ENCODE measurements at places on chromosomes 7 and 10. TPM values are rescaled to one million over a fixed set of nuclear protein-coding genes. Genes with fewer than 3 reads are reported as not detected.

The IKZF5 gene
- total RNA-seq, result 1.1 TPM

The MPP7 gene
- total RNA-seq, result 0.23 TPM

The ZNF789 gene
- total RNA-seq, result 5.0 TPM

The PON3 gene
- total RNA-seq, result not detected

The ITIH2 gene
- total RNA-seq, result not detected

The BMI1 gene
- total RNA-seq, result 99.8 TPM

The MEIG1 gene
- not detected for total RNA-seq

The CCDC146 gene
- 0.75 TPM for total RNA-seq

The CTNNA3 gene
- total RNA-seq, result not detected
